ENCODE measurements at places on chromosomes 2 and 18. TPM values are rescaled to one million over a fixed set of nuclear protein-coding genes. Genes with fewer than 3 reads are reported as not detected.

GRCh38 chr2:169185711-169186110, 116.3 kb downstream of the DHRS9 start:
- no peaks in the 10 kb centered on the region for H3K36me3 ChIP-seq
- no peak overlapping the region for H3K27ac ChIP-seq
- no peaks in the 10 kb centered on the region for H3K27me3 ChIP-seq
- no peak for DNase-seq
- H3K4me3 ChIP-seq: no peak overlapping the region

DNA sequence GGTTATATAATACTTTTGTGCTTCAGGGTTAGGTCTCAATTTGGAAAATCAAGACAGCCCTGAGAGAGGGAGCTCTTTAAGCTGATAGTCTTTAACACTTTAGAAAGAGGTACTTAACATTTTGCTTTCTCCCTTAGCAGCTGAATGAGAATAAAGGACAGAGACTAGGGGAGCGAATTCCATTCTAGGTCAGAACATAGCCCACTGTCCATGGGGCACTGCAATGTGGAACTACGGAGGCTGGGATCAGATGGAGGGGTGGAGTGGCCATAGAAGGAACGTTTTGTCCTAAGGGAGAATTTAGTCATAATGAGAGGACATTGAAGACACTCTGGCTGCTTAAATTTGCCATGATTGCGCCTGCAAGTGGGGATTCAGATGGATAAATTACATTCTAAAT, 794 bp downstream of the GKN2 start:
- H3K27ac ChIP-seq: no peak overlapping the region
- H3K27me3 ChIP-seq: no peaks in the 10 kb centered on the region
- no peak overlapping the region for H3K4me3 ChIP-seq
- H3K36me3 ChIP-seq: no peaks in the 10 kb centered on the region

The FER1L5 gene
- total RNA-seq: 1.3 TPM

- no peak overlapping the region for H3K27ac ChIP-seq
- H3K4me1 ChIP-seq: no peaks in the 10 kb centered on the region
- H3K4me3 ChIP-seq: no peak overlapping the region
These were observed 11.7 kb upstream of the FHL2 start for GRCh38 chr2:105410554-105410953.

GRCh38 chr2:62074233-62074632, 121.7 kb upstream of the B3GNT2 start:
- no peak overlapping the region for H3K27ac ChIP-seq
- DNase-seq: peak; percentile 31
- H3K36me3 ChIP-seq: no peaks in the 10 kb centered on the region
- no peaks in the 10 kb centered on the region for H3K27me3 ChIP-seq
- no peaks in the 10 kb centered on the region for H3K4me1 ChIP-seq

The ICA1L gene
- total RNA-seq: 9.9 TPM

DNA sequence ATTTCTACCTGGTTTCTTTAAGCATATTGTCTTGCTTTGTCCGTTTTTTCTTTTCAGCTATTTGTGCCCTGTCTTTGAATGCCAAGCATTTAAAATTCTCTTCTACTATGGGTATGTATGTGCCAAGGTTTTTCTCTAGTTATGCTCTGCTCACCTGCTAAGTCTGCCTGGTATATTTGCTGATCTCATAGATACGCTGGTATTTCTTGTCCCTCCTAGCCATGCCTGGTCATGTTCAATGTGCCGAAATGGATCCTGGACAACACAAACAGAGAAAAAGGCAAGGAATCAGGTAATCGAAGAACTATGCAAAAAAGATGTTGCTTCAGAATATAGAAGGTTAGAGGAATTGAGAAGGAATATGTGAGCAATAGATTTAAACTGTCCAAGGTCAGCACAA, 14.9 kb upstream of the KDM3A start:
- H3K27ac ChIP-seq: no peak overlapping the region
- no peak overlapping the region for H3K4me3 ChIP-seq
- no peaks in the 10 kb centered on the region for H3K36me3 ChIP-seq
- DNase-seq: no peak
- no peaks in the 10 kb centered on the region for H3K4me1 ChIP-seq

- H3K36me3 ChIP-seq: no peaks in the 10 kb centered on the region
- no peak overlapping the region for H3K27ac ChIP-seq
- H3K4me3 ChIP-seq: no peak overlapping the region
- H3K27me3 ChIP-seq: no peaks in the 10 kb centered on the region
These were observed 6.3 kb upstream of the RBMS1 start for GRCh38 chr2:160499865-160500264.

- no peaks in the 10 kb centered on the region for H3K4me1 ChIP-seq
- peak overlapping the region; percentile 40 for H3K27ac ChIP-seq
- no peaks in the 10 kb centered on the region for H3K36me3 ChIP-seq
- no peak for DNase-seq
- no peaks in the 10 kb centered on the region for H3K27me3 ChIP-seq
These were observed 40.8 kb downstream of the RAB10 start for GRCh38 chr2:26074676-26075075.

GRCh38 chr2:182968493-182968892, 69.8 kb downstream of the NCKAP1 start:
- no peak overlapping the region for H3K27ac ChIP-seq
- no peaks in the 10 kb centered on the region for H3K27me3 ChIP-seq
- DNase-seq: no peak
- no peak overlapping the region for H3K4me3 ChIP-seq

Data from kidney (tissue), 22 donors.